ENCODE measurements at places on chromosomes 5 and 9.
A peak's percentile ranks its signal among the peaks of the same experiment; 100 is the strongest.

- no peak for DNase-seq
Observed at GRCh38 chr5:45491368-45491767, 204.8 kb downstream of the HCN1 start.

GRCh38 chr5:422323-423232, 20.4 kb upstream of the EXOC3 start:
- DNase-seq = no peak

GRCh38 chr5:33883482-33883881, 8.3 kb downstream of the ADAMTS12 start:
- no peak for DNase-seq

DNA sequence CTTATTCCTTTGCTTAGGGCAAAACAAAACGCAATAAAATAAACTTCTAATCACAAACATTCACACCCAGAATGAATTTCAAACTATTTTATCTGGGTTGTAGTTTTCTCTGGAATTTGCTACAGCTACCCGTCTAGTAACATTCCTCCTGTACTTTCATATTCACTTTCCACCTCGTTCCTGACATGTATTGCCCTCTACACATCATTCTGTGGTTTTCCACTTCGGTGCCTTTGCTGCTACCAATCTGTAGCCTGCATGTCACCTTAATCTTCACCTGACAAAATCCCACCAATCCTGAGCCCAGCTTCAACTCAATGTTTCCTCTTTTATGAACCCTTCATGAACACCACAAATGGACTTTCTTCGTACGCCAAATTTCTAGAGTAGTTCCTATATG, 694.1 kb upstream of the C9orf72 start:
- no peak for DNase-seq

DNA sequence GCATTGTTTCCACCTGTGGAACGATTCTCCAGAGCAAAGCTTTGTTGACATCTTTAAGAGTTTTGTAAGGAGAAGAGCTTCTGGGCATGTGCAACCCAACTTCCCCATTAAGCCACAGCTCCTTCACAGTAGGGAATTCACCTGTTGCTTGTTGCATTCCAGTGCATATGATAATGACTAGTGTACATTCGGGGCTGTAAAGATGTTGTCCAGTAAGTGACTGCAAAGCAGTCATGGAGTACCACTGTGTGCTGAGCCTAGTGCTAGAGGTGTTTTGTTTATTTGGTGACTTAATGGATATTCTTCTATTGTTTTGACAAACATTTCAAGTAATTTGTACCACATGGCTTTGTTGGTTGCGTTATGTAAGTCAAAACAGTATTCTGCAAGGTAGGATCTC, 12.8 kb downstream of the UGCG start:
- DNase-seq = no peak

DNA sequence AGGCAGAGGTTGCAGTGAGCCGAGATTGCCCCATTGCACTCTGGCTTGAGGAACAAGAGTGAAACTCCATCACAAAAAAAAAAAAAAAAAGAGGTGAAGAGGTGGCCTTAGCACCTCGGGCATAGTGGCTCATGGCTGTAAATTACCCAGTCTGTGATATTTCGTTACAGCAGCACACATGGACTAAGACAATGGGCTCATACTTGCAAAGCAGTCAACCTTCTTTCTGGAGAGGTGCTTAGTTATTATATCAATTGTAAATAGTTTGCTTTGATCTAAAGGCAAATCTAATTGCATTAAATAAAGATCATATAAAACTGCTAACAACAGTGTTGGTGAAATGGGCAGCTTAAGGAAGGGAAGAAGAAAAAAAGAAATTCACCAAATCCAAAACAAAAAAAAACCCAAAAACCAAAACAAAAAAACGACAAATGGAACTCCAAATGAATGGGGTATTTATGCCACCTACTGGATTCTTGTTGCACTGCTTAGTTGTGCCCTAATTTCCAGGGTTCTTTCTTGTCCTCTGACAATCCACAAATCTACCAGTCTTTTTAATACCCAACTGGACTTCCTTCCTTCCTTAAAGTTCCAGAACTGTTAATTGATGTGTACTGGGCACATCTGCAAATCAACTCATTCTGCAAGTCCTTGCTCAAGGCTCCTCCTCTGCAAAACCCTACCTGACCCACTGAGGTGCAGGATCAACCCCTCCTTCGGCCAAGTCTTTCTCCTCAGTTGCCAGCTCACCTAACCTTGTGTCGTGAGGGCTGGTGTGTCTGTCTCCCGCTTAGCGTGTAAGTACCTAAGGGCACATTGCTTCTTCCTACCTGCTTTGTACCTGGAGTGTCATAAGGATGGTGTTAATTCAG, 35.0 kb upstream of the DMRT1 start:
- peak; percentile 13 for DNase-seq

DNA sequence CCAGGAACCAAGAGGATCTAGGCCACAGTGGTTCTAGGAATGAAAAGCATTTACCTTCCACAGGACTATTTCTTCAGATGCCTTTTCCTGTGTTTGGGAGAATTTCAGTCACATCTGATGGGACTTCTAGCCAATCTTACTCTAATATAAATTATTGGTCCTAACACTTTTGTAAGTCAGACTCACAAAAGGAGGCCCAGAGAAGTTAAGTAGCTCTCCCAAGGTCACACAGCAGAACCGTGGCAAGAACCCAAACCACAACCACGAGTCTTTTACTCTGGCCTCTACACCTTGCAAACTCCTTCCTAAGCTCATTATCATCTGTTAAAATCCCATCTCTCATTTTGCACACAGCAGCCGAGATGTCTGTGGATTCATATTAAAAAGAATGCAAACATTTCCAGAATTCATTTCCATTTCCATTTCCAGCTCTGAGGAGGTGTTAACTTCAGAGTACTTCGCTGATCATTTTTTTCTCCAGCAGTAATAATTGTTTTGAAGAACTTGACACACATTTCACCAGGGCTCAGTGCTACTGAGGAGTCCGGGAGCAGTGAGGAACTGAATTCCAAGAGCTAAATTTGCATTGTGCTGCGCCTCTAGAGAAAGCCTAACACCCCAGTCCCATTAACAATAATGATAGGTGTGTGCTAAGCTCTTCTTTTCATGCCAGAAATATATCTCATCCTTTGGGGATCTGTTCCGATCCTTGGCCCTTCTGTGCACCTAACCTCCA, 168.1 kb downstream of the SEMA6A start:
- no peak for DNase-seq

Data from erythroblast (primary cell).